ENCODE measurements at places on chromosomes 2 and 18.

- DNase-seq, result no peak
These were observed 89.6 kb downstream of the MAP4K4 start for GRCh38 chr2:101787097-101787496.

GRCh38 chr2:71951718-71952404, 195.8 kb downstream of the CYP26B1 start:
- no peak for DNase-seq

- no peak for DNase-seq
These were observed 90.8 kb upstream of the L3MBTL4 start for GRCh38 chr18:6505498-6505875.

DNA sequence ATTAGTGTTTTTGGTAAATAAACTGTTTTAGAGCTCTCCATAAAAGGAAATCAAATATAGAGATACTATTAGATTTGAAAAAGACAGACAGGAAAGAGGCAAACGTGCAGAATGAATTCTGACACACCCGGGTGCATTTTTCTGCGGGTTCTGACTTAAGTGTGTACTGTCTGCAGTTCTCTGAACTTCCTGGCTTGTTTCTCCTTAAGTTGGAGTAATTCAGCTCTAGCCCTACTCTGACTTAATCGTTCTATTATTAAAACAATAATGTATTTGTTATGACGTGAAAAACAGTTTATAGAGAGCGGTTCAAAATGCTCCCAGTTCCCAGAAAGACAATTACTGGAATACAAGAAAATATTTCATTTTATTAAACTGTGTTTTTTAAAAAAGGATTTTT, 305.9 kb downstream of the ARHGAP15 start:
- DNase-seq, result no peak

- DNase-seq, result no peak
These were observed 1.5 kb downstream of the CTDSP1 start for GRCh38 chr2:218400930-218401881.

- no peak for DNase-seq
These were observed 401.0 kb downstream of the CNTNAP5 start for GRCh38 chr2:124426122-124426521.

- no peak for DNase-seq
These were observed 123.5 kb downstream of the LIPG start for GRCh38 chr18:49685231-49685942.

- no peak for DNase-seq
These were observed 716.4 kb upstream of the ZNF804A start for GRCh38 chr2:183881978-183882377.

GRCh38 chr2:158973116-158973956, 4.9 kb downstream of the TANC1 start:
- no peak for DNase-seq

DNA sequence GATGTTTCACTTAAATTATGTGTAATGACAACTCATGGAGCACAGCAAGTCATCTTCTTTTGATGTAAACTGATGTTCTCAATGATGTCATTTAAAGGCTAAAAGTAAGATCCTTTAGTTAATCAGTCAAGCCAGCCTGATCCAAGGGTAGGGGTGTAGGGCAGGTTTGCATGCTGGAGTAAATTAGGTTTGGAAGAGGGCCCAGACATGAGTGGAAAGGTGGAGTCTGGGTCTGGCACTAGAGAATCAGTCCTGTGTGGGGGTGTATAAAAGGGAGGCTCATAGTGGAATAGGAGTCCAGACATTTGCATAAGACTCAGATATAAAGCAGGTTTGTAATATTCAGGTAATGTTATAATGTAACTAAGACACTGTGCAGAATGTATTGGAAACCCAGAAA, 88.8 kb upstream of the NYAP2 start:
- no peak for DNase-seq

DNA sequence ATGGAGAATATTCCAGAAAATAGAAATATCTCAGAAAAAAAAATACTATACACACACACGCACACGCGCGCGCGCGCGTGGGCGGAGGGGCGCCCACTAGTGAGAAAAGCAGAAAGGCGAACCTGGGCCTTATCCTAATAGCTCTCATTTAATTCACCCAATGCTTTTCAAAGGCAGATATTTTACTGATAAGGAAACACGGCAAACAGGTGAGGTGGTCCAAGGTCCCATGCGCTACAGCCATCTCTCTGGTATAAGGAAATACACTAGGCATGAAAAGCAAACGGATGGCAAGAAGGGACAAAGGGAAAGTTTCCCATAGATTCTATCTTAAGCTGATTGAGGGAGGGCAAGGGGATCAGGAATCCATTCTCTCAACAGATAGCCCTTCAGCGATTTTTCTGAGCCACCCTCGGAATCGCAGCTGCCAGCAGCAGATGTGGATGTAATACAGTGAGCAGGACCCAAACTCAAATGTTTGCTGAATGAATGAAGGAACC, 136.7 kb downstream of the TMEM247 start:
- DNase-seq, result no peak

- DNase-seq, result no peak
These were observed 3.8 kb upstream of the EPC2 start for GRCh38 chr2:148640767-148641166.

DNA sequence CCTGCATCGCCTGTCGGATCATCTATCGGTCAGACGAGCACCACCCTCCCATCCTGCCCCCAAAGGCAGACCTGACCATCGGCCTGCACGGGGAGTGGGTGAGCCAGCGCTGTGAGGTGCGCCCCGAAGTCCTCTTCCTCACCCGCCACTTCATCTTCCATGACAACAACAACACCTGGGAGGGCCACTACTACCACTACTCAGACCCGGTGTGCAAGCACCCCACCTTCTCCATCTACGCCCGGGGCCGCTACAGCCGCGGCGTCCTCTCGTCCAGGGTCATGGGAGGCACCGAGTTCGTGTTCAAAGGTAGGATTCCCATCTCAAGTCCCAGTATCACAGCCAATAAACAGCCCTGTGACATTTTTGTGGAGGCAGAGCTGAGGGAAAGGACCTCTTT, 31.0 kb downstream of the APCDD1 start:
- no peak for DNase-seq

GRCh38 chr2:29991086-29991485, 69.7 kb upstream of the ALK start:
- DNase-seq, result no peak

DNA sequence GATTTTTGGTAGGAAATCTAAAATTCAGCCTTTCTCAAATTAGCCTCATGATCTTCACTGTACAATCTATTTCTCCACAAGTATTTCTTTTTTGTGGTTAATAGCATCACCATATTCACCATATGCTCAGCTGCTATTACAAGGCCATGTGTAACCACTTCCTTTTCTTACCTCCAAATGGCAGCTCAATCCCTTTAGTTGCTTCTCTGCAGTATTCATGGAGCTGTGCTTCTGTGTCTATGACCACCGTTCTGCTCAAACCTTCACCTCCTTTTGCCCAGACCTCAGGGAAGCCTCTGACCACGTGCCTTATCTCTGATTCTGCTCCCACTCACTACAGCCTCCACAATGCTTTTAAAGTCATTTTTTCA, 126.7 kb upstream of the TMEM200C start:
- no peak for DNase-seq

- DNase-seq, result no peak
These were observed 9.6 kb upstream of the ITPRIPL1 start for GRCh38 chr2:96315400-96316071.

Data from T-helper 17 cell (primary cell).